ENCODE measurements at places on chromosomes 11 and 22.

DNA sequence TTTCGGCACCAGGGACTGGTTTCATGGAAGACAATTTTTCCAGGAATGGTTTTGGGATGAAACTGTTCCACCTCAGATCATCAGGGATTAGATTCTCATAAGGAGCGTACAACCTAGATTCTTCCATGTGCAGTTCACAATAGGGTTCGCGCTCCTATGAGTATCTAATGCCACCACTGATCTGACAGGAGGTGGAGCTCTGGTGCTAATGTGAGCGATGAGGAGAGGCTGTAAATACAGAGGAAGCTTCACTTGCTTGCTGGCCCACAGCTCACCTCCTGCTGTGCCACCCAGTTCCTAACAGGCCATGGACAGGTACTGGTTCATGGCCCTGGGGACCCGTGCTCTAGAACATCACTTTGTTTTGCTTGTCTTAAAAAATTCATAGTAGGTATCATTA, 41.8 kb upstream of the AMPD3 start:
- no peak for DNase-seq

DNA sequence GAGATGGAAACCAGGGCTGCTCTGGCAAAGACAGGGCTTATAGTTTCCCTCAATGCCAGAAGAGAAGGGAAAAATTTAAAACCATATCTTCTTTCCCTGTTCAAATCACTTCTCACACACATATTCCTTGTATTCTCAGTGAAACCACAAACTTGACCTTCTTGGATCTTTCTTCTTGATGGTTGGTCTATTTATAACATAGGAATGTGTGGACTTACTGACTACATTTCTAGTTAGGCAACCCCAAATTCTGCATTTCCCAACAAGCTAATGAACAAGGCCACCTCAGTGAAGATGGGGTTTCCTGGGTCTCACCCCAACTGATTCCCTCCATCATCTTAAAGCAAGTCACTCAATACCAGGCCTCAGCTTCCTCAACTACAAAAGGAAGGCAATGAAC, 3.8 kb upstream of the QSER1 start:
- DNase-seq = no peak

GRCh38 chr11:119828819-119829218, 99.8 kb upstream of the NECTIN1 start:
- DNase-seq = no peak

GRCh38 chr11:121405646-121406045, 46.5 kb upstream of the SORL1 start:
- DNase-seq = no peak

DNA sequence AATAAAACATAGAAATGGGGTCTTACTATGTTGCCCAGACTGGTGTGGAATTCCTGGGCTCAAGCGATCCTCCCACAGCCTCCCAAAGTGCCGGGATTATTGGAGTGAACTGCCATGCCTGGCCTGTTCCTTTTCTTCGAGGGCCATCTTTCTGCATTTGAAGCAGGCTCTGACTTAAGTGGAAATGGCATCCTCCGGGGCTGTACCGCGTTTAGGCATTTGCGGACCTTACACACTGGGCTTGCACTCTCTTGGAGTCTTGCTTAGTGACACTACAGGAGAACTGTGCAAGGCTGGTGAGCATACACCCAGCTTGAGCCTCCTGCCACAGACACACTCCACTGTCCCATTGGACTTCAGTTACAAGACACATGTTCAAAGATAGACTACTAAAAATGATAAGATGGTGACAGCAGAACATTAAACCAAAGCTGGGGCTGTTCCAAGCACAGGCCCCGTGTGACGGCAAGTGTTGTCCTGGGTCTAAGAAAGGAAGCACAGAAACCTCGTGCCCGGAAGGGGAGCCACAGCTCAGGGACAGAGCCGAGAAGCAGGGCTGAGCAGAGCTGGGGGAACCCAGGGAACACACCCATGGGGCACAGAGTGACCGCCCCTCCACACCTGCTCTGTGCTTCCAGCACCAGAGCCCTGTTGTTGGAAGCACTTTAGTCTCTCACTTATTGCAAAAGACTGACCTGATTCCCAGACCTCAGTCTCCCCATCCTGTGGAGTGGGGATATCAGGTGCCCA, 59.0 kb upstream of the SHANK2 start:
- DNase-seq = no peak

- DNase-seq = no peak
Observed at GRCh38 chr11:131254254-131254653, 116.2 kb upstream of the NTM start.

GRCh38 chr11:41099654-41100053, 359.8 kb downstream of the LRRC4C start:
- no peak for DNase-seq

All from stimulated activated CD8-positive, alpha-beta memory T cell treated with anti-CD3 and anti-CD28 coated beads, Interleukin-2, amount 100 ng/mL, for 1 hour (primary cell).